Kidney epithelial cell (primary cell): ENCODE measurements at places on chromosomes 6 and 20.

DNA sequence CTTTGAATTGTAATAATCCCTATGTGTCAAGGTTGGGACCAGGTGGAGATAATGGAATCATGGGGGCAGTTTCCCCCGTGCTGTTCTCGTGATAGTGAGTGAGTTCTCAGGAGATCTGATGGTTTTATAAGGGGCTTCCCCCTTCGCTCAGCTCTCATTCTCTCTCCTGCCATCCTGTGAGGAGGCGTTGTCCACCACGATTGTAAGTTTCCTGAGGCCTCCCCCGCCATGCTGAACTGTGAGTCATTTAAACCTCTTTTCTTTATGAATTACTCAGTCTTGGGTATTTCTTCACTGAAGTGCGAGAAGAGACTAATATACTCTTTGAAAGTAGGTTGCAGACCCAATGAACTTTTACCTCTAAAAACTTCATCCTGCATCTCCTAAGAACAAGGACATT, 39.2 kb upstream of the KCNG1 start:
- DNase-seq: no peak

DNA sequence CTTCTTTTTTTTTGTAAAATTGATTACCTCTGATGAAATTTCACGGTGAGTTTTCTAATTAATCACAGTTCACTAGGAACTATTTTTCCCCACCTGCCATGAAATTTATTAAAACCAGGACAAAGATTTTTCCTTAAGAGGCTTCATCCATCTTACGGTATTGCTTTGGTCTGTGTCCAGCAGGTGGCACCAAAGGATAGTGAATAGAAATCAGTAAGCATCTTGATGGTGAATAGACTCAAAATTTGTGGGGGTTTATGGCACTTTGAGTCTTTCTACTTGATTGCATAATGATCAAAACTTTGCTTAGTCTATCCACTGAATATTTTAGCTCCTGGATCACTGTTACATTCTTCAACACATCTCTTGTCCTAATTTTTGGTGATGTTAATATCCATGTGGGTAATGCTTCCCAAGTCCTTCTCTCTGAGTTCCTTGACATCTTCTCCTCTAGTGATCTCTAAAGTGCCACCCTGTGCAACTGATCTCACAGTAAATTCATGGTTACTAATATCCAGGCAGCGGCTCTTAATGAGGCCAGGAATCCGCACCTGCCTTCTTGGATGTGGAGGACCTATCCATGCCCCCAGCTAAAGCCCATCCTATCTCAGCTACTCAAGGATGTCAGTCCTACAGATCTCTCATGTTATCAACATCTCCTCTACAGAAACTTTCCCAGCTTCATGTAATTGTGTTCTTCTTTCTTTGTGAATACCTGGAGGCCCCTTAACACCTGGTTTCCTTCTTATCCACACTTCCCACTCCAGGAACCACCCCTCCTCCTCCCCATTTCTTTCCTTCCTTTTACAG, 54.5 kb downstream of the STMND1 start:
- DNase-seq: peak; percentile 48

GRCh38 chr20:62945771-62946339, 6.7 kb upstream of the SLC17A9 start:
- no peak for DNase-seq

GRCh38 chr20:1810926-1811620, 84.1 kb upstream of the SIRPA start:
- DNase-seq: no peak

GRCh38 chr6:127946388-127946787, 45.5 kb upstream of the THEMIS start:
- DNase-seq: no peak

DNA sequence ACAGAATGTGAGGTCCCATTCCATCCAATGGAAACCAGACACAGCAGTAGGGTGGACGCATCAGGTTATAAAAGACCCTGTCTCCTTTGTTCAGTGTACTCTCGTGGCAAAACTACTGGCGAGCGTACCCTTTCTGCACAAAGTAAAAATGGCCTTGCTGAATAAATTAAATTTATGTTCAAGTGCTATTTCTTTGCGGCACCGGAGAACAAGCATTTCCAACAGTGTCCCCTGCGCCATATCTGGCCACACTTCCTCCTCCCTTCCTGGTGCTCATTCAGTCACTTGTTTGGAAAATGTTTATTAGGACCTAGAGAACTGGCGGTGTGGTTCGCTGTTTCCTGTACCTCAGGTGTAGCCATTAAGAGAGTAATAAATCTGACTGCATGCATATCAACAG, 46.9 kb upstream of the DACT2 start:
- no peak for DNase-seq

- DNase-seq: no peak
Observed at GRCh38 chr6:104548297-104548696, 311.4 kb downstream of the HACE1 start.

- no peak for DNase-seq
Observed at GRCh38 chr6:118984342-118984741, 49.4 kb upstream of the MCM9 start.
